RKO (cell line): ENCODE measurements at places on chromosomes 1 and 21.
A peak's percentile ranks its signal among the peaks of the same experiment; 100 is the strongest.

- DNase-seq, result no peak
Observed at GRCh38 chr1:185287451-185287850, 29.6 kb downstream of the IVNS1ABP start.

DNA sequence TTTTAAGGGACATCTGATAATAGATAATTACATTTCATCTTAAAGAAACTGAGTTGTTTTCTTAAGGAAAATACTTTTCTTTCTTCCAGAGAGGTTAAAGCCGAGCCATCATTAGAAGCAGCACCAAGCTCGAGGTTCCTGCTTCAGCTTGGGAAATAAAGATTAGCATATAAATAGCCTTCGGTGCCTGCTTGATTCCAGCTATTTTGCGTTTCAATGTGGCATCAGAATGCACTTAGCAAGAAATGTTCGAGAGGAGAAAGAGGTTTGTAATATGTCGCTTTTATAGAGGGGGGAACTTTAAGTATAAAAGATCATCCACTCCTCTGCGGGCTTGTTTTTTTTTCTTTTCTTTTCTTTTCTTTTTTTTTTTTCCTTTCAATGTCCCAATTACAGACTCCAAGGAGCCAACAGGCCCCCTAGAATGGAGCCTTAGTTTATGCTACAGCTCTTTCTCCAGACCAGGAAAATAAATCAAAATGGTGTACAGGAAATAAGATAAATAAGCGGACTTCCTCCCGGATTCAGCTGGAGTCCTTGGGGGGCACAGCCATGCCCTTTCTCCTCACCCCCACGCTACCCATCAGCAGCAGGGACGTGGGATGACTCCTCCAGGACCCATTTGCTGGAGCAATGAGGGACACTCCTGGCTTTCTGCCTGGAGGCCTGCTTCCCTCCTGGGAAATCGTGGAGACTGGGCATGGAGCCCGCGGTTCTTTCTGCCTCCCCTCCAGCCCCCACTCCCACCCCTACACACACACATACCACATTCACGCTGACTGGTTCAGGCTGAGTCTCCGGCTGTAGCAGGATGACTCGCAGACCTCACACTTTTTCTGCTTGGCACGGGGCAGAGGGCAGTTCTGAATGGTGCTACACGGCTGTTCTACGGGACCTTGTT, 131.6 kb downstream of the RRAGC start:
- no peak for DNase-seq

DNA sequence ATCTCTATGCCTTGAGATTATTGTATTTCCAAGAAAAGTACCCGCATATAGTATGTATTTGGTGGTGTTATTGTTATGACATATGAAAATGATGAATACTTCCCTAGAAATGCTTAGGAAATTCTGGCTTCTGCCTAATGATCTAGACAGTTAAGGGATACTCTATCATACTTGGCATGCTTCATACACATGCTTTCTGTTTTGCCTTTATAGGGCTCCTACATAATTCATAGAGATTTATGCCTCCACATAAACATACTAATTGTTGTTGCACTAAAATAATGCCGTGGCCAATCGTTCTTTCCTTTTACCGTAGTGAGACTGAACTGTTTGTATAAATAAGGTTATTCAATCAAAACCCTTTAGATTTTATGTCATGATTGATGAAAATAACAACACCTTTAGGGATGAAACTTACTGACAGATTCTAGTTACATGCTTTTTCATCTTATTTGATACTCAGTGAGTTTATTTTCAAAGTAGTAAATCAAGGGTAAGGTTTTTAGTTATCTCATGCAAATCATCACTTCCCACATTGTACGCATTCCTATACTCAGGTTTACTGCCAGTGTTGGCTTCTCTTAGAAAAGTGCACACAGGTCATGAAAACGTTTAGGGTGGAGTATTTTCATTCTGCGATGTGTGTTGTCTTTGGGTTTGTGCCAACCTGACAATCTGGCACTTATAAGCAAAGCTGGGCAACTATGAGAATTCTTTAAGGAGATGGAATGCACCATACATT, 40.5 kb upstream of the SCYL3 start:
- DNase-seq, result no peak

DNA sequence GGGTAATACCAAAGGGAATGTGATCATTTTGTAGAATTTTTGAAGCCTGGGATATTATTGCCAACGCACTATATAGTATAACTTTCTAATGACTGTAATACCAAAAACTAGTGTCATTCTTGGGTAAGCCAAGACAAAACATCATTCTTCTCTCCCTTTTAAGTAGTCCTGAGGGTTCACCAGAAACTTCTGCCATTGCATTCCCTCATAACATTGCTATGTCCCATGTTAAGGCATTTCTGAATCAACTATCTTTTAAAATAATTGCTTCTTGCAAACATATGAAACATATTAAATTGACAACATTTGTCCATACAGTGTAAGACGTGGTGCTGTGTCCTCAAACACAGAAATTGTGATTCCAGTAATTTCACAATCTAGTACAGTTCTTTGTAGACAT, 29.9 kb upstream of the C1orf21 start:
- no peak for DNase-seq

DNA sequence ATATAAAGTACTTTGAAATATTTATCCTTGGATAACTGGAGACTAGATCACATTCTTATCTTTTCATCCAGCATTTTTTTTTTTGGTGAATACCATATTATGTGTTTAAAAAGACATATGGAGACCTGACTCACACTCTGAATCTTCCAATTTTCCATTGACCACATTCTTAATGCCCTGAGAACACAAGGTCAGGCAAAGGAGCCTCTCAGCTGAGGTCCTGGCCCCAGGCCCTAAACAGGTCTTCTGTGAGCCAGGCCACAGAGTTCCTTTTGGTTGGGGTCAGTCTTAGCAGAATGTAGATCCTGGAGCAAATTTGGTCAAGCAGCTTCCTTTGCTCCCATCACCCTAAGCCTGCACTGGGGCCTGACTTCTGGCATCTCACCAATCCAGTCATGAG, 390.1 kb upstream of the ST6GALNAC5 start:
- DNase-seq, result no peak

DNA sequence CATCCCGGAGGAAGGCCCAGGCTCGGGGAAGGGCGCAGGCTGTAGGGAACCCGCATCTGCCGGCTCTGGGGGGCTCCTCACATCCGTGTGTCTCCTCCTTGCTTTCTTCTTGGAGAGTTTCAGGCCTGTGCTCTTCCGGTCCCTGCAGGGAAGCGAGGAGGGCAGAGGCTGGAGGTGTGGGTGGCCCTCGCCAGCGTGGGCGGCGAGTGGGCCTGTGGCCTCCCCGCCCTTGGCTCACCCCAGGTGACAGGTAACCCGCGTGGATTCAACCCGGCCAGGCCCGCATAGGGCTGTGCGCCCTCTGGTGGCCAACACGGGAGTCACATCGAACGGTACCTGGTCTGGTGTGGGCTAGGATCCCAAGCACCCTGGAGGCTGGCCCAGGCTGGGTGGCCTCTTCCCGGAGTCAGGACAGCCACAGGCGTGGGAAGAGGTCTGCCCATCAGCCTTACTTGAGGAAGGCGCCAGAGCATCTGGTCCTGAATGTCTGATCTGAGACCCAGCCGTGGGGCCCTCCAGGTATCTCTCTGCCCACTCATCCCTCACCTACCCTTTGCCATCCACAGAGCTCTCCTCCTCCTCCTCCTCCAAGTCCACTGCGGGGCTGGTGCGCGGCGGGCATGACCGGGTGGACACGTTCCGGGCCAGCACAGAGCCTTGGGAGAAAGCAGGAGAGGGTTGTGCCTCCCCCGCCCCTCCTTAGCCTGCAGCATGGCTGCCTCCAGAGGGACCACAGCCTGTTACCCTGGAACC, 9.6 kb upstream of the TNFRSF25 start:
- DNase-seq, result no peak

DNA sequence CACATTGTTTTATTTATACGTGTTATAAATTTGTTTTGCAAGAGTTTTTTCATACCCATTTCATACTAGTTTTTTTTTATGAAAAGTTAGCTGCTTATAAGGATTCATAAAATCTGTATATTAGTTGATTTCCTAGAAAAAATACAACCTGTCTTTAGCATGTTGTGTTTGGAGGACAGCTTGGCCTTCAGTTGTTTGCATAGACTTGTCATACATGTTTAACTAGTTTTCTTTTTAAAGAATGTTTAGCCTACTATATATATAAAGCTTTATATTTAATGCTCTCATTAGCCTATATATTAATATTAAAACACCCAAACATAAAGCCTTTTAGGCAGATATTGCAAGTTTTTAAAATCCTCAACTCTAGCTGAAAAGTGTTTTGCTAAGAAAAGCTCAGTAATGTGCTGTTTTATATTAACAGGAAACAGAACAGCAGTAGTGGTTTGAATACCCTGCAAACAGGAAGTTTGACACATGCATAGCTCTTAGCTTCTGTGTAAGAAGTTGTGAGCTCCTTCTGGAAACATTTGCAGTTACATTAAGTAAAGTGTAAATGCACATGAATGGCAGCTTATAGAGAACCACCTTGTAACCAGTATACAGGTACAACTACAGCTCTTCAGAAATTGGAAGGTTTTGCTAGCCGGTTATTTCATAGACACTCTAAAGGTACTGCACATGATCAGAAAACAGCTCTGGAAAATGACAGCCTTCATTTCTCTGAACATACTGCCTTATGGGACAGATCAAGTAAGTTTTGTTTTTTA, at the start of gene PRKACB:
Gene PRKACB, plus strand, starts transcription at position 476 of the 770 bp plus-strand sequence. Its CDS starts 91 bp downstream, at position 567.
- peak; percentile 25 for DNase-seq

DNA sequence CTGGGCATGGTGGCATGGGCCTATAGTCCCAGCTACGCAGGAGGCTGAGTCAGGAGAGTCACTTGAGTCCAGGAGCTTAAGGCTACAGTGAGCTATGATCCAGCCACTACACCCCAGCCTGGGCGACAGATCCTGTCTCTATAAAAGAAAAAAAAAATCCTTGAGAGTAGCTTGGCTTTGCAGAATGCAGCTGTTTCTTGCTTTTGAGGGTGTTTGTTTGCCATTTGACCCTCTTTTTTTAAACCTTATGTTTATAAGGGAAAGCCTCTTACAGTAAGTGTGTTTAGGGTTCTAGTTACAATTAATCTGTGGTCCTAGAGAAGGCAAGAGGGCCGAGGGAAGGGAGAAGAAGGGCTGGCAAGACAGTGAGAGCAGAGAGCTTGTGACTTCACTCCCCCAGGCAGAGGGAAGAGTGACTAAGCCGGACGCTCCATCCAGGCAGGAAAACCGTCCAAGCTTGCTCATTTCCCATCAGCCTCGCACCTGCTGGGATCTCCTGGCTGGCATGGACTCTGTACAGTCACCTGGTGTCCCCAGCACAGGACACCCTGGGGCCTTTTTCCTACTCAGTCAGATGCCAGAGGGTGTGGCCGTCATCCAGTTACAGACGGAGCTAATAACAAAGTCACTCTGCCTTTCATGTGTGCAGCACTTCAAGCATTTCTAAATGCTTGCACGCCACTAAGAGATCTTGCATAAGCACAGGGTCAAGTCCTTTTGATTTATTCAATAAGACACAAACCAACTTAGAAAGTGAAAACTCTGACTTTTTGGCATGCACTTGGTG, 55.5 kb upstream of the PSEN2 start:
- peak; percentile 83 for DNase-seq

- no peak for DNase-seq
Observed at GRCh38 chr21:40516335-40516734, 330.6 kb downstream of the DSCAM start.

GRCh38 chr1:95382000-95382786, 148.2 kb downstream of the RWDD3 start:
- DNase-seq, result no peak

DNA sequence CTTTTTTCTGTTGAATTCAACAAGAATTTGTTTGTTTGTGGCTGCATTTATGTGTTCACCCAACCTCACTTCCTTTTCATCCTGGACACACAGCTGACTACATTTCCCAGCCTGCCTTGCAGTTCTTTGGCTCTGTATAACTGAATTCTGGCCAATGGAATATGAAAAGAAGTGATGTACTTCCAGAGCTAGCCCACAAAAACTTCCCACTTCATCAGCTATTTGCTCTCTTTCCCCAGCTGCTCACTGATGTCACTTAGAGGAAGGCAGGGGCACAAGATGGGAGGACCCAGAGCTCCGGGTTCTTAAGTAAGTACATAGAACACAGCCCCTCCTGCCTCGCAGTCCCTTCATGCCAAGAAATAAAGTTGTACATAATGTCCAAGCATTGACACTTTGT, 235.0 kb upstream of the FGGY start:
- DNase-seq, result peak; percentile 32

- no peak for DNase-seq
Observed at GRCh38 chr21:35905963-35906345, 154.4 kb downstream of the SETD4 start.

DNA sequence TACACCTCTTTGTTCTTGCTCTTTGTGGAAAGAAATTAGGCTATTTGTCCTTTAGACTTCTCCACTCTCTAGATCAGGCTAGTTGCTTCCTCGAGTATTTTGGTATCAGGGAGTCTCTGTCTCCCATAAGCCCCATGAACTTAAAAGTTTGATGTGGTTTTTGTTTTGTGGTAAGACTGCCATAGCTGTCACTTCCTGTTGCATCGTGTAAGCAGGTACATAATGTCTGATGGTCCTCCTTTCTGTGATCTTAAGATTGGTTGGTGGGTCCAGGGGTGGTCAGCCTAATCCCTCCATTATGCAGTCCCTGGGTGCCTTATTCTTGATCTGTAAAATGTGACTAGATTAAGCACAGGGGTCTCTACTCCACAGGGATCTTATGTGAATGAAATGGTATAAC, 23.1 kb downstream of the CD53 start:
- no peak for DNase-seq

- DNase-seq, result no peak
Observed at GRCh38 chr21:34072145-34073031, 990 bp upstream of the MRPS6 start.

GRCh38 chr1:231734417-231734816, 107.8 kb downstream of the DISC1 start:
- no peak for DNase-seq

- DNase-seq, result peak; percentile 91
Observed at GRCh38 chr1:247331525-247332214, at the start of gene ZNF496. Gene ZNF496, minus strand, starts transcription at chr1:247331867. Its CDS starts 2,289 bp downstream, at chr1:247329578.

GRCh38 chr1:224903955-224904354, 25.5 kb upstream of the DNAH14 start:
- no peak for DNase-seq

DNA sequence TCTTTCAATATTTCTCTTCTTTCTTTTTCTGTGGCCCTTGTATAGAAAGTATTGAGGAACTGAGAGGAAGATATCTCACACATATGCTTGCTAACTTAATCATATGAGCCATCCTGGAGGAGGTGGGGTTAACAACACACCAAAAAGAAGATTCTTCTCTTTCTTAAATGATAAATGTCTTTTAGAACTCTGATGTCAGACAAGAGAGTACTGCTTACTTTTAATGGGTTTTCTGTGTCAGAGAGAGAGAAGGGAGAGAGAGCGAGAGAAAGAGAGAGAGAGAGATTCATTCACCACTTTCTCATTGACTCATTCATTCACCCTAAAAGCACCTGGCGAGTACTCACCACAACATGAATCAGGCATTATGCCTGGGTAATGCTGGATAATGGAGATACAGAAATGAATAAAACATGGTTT, 250.3 kb upstream of the SGIP1 start:
- DNase-seq, result no peak

GRCh38 chr1:40017951-40018575, 22.5 kb upstream of the CAP1 start:
- no peak for DNase-seq

GRCh38 chr1:25036117-25036546, 106.1 kb upstream of the RUNX3 start:
- no peak for DNase-seq

- no peak for DNase-seq
Observed at GRCh38 chr21:23542097-23542496, 2065.2 kb downstream of the MRPL39 start.

- no peak for DNase-seq
Observed at GRCh38 chr1:14340002-14340785, 258.3 kb upstream of the KAZN start.
